Astrocyte (in vitro differentiated cells and primary cell): ENCODE measurements at places on chromosomes 6 and 20.

DNA sequence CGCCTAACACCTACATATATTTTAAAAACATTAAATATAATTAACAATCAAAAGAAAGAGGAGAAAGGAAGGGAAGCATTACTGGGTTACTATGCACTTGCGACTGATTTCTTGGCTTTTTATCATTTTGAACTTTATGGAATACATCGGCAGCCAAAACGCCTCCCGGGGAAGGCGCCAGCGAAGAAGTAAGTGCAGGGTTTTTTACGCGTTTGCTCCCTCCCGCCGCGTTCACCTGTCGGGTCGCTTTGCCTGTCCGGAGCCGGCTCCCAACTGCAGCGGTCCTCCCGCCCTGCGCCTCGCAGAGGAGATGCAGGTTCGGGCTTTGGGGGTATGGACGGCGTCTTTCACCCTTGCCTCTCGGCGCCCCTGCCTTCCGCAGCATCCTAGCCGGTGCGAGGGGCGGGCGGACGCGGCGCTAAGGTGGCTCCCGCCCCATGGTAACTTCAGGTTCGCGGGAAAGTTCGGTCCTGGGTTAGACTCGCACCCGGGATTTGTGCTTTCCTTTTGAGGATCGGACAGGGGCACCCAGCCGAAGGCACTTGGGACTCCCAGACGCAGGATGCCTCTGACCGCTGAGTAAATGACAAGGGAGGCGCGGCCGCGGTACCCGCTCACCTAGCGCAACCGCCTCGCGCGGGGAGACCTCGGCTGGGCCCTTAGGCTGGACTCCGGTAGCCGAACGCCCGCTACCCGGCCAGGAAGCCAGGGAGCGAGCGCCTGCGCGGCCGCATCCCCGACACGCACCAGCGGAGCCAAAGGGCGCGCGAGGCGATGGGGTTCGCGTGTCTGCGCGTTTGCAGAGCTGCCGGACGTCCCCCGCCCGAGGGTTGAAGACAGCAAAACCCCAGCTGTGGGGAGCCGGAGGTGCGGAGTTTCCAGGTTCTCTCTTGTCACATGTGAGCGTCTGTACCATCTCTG, 891 bp downstream of the RSPO3 start:
- no peak for DNase-seq

GRCh38 chr6:45430590-45431202, 53.0 kb upstream of the SUPT3H start:
- no peak for DNase-seq

- DNase-seq = no peak
These were observed 151.0 kb upstream of the RPS6KA2 start for GRCh38 chr6:166778046-166778445.

- DNase-seq = no peak
These were observed 140.7 kb downstream of the RNASET2 start for GRCh38 chr6:166815629-166816028.

- DNase-seq = no peak
These were observed 83.8 kb upstream of the NXT1 start for GRCh38 chr20:23266530-23267398.

- DNase-seq = peak; percentile 95
These were observed 271.4 kb upstream of the MAN1A1 start for GRCh38 chr6:119620846-119621555.

DNA sequence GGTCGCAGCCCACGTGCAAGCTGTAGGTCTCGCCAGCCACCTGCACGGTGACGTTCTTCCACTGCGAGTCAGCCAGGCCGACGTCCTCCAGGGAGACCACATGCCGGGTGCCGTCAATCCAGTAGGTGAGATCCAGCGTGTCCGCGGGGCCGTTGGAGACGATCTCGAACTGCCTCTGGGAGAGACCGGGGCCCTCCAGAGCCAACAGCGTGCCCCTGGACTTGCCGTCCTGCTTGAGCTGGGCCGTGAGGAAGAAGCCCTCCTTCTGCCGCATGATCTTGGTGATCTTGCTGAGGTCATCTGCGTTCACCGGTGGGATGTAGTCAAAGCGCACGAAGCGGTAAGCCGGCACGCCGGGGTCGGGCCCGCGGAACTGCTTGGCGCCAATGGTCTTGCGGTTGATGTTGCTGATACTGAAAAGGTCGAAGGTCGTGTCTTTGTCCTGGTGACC, 5.1 kb downstream of the THBS2 start:
- no peak for DNase-seq

- DNase-seq = no peak
These were observed 302.9 kb downstream of the CDKAL1 start for GRCh38 chr6:20837189-20837588.

GRCh38 chr6:114096561-114097172, 125.7 kb upstream of the HDAC2 start:
- DNase-seq = no peak

GRCh38 chr20:20009784-20010253, 7.3 kb upstream of the NAA20 start:
- no peak for DNase-seq

DNA sequence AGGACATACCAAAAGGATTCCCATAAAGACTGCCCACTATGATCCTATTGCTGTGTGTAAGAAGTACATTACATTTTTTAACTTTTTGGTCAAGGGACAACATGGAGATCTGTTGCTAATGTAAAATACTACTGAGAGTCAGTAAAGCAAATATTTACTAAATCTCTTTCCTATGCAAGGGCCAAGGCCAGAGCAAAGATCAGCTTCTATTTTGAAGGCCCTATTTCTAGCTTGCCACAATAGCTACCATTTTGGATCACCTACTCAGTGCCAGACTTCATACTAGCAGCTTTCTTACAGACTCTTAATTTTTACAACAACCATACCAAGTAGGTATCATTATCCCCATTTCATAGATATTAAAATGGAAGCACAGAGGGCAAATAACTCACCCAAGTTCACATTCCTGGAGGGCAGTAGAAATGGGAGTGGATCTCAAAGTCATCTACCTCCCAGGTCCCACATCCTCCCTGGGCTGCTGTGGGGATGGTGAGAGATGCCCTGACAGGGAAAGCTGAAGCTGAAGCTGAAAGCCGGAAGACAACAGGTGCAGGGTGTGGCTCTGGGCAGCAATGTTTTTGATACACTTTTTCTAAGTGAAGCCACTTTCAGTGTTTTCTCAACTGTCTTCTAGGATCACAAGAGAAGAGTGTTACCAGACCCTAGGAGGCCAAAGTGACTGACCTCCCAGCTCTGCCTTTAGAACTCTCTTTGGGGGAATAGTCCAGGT, 321.2 kb downstream of the UBE3D start:
- no peak for DNase-seq

DNA sequence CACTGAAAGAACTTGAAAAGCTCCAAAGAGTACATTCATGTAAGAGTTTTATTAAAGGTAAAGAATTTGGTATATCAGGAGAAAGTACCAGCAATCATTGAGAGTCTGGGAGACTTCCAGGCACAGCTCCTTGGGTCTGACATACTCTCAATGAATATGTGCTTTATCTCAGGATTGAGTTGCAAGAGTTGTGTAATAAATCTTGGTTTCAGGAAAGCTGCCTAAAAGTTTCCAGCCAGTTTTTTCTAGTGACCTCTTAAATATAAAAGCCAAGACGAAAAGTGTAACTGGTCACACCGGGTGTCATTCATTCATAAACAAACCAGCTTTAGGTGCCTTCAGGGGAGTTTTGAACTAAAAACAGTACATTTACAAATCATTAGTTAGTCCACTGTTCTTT, 21.6 kb upstream of the GJA1 start:
- DNase-seq = peak; percentile 42

- DNase-seq = no peak
These were observed 376.6 kb downstream of the DHX35 start for GRCh38 chr20:39338469-39339376.

GRCh38 chr6:22145376-22145775, 151.5 kb downstream of the PRL start:
- DNase-seq = no peak

GRCh38 chr20:32249030-32249738, 28.3 kb upstream of the KIF3B start:
- DNase-seq = no peak

DNA sequence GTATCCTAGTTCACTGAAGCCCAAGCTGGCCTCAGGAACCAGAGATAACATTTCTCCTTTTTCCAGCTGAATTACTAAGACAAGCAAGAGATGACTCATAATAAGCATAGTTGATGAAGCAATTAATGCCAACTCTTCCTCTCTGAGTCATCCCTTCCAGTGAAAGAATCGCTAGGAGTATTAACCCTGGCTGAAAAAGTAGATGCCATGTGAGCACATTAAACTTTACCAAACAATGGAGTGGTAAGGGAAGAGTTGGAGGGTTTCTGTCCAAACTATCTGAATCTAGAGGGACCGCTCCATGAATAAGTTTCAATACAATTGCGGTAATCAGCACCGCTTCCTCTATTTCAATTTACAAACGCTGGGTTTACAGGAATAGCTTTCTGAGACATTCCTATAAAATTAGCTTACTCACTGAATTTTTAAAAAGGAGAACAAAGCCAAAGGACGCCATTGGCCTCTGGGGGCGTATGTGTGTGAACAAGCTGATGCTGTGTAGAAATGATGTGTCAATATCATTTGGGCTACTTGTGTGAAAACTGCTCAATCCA, 48.3 kb downstream of the ATXN1 start:
- DNase-seq = peak; percentile 94

DNA sequence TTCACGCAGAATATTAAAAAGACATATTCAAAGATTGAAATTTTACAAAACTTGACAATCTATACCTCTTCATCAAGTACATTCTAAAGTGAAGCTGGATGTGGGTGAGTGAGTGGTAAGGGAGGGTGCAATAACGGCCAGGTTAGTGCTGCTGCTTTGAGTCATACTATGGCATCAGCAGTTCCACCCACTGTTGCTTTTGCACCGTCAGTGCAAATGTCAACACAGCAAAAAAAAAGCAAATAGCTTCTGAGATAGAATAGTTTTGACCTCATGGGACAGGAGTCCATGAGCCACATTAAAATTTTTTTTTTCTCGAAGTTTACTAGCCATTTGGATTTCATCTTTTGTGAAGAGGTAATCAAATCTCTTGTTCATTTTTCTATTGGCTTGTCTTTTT, 31.8 kb downstream of the PSMF1 start:
- DNase-seq = peak; percentile 5

DNA sequence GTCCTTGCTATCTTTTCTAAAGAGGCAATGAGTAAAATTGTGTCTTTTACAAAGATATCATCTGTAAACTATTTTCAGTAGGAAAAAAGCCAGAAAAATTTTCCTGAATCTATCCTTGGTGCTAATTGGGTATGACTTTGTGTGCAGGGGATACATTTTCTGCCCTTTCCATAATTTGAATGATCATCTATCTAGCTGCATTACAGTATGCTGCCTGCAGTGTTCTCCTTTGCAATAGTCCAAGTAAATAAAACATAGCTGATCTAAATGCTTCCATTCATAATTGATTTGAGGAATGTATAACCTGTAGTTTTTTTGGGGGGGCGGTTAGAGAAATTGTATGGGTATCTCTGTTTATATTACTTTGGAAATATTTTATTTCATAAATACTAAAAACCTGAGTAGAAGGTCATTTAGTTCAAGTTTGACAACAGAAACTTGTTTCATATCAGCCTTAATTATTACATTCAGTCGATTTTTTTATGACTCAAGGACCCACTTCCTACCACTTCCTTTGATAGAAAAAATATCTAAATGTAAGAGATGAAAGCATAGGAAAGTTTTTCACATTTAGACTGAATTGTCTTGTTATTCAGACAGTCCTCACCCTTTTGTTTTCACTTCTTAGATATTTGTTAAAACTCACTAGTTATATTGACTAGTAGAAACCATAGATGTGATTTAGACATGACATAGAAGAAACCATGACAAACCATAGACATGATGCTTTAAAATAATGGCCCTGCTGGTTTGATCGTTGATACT, 75.3 kb downstream of the AIG1 start:
- no peak for DNase-seq

DNA sequence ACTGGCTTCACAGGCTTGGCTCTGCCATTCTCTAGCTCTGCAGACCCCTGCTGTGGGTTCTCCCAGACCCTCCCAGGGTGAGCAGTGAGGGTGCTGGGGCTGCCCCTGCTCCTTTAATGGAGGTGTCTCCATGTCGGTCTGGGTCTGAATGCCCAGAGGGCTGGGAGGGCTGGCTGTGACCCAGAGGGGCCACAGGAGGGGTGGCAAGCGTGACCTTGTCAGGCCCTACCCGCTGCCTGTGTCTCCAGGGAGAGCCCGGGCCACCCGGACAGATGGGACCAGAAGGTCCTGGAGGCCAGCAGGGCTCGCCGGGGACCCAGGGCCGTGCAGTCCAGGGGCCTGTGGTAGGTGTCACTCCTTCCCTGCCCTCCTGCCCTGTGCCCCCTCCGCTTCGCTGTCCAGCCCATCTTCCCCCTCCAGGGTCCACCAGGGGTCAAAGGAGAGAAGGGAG, 32.1 kb downstream of the COL20A1 start:
- DNase-seq = no peak

DNA sequence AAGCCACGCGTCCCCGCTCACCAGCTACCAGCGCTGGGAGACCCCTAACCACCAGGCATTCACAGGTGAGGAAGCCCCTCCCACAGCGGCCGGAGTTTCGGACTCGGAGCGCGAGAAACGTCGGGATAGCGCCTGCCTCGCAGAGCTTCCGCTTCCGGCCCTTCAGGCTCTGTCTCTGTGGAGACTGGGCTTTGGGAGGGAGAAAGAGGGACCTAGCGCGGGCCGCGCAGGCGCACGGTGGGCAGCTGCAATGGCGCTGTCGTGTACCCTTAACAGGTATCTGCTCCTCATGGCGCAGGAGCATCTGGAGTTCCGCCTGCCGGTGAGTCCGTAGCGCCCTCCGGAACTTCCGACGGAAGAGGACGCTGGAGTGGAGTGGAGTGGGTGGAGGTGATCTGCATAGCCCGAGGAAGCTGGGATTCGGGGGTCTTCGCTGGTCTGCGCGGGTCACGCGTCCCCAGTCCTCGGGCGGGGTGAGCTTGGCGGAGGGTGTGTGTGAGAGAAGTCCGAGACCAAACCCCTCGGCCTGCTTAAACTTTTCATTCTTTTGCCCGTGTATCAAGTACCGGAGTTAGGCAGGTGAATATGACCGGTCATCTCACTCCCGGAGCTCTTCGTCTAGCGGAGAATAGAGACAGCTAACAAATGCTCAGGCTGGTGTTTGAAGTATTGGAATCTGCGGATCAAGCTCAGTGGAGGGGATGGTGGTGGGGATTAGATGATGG, at the start of gene TRMT11:
TSS of gene TRMT11 (plus strand) at position 240 of the 725 bp plus-strand sequence. CDS start at position 251, 11 bp downstream.
- peak; percentile 74 for DNase-seq

GRCh38 chr6:16967470-16967817, 134.4 kb upstream of the STMND1 start:
- DNase-seq = no peak

- DNase-seq = no peak
These were observed 62.9 kb downstream of the ESR1 start for GRCh38 chr6:151870375-151870774.

DNA sequence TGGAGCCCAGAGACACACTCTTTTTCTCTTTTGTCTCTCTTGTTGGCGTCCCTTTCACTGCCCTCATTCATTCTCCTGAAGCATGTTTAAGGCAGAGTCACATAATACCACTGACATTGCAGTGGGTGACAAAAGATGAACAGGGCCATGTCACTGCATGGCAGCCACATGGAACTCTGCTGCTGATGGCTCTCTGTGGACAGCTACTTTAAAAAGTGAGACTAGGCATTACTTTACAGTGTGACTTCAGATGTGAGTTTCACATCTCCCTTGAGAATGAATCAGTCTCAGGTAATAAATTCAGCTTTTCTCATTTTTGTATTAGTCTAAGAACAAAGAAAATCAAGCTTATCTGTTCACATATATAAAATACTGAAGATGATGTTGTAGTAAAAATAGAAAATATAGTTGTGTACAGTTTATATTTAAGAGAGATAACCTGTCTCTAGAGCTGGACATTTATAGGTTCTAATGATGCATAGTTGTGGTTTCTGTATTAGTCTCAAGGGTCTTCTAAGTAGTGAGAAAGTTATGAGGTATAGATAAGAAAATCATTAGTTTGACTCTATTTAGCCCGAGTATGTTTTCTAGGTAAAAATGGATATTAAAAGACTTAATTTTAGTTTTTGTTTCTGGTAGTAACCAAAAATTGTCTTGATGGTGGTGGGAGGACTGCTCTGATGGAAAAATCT, 6.1 kb downstream of the MRS2 start:
- DNase-seq = no peak
